Motor neuron (in vitro differentiated cells): ENCODE measurements at places on chromosomes 1 and 21.

GRCh38 chr1:154906621-154907081, 29.9 kb downstream of the PMVK start:
- ATAC-seq, result no peak

DNA sequence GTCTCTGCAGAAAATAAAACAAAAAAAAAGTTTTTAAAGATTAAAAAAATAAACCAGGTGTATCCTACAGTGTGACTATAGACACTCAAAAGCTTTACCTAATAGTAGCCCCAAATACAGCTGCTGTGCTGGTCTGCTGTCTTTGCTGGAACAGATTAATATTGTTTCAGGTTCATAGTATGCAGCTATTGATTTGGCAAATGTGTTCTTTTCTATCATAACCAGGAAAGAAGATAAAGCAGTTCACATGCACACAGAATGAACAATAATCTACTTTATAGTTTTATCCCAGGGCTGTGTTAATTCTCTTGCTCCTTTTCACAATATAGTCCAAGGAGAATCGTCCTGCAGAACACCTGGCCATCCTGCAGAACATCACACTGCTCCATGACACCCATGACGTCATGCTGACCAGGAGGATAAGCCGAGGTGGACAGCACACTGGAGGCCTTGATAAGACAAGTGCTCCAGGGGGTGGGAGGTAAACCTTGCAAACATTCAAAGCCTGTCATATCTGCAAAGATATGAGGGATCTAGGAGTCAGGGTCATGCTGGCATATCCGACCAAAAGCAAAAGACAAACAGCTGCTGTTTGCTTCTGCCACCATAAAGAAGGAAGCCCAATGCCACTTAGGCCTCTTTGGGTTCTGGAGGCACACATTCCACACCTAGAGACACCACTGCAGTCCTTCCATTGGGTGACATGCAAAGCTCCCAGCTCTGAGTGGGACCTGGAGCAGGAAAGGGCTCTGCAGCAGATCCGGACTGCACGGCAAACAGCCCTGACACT, 86.1 kb upstream of the SLC2A1 start:
- ATAC-seq, result no peak

DNA sequence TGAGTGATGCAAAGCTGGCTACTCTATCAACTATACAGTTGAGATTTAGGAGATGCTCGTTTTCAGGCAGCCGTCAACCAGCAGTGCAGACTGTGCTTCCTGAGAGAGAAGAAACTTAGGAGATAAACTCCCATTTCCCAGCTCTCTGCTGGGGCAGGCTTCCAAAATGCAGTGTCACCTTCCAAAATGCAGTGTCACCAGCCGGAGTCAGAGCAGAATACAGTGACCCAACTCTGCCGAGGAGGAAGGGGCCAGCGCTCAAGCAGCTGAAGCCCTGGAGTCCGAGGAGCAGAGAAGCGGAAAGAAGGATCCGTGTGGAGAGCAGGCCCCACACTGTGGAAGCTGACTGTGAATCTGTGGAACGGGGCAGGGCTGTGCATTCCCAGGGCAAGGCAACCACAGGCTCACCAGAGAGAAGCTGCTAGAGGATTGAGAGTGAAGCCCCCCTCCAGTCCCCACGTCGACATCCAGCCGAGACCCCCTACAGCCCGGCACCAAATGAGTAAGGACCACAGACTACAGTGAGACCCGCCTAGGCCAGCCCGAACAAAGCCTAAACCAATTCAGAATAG, 703 bp upstream of the KRTAP12-1 start:
- no peak for ATAC-seq

- no peak for ATAC-seq
Measured at GRCh38 chr21:42073145-42074099, 2.3 kb downstream of the UMODL1 start.

DNA sequence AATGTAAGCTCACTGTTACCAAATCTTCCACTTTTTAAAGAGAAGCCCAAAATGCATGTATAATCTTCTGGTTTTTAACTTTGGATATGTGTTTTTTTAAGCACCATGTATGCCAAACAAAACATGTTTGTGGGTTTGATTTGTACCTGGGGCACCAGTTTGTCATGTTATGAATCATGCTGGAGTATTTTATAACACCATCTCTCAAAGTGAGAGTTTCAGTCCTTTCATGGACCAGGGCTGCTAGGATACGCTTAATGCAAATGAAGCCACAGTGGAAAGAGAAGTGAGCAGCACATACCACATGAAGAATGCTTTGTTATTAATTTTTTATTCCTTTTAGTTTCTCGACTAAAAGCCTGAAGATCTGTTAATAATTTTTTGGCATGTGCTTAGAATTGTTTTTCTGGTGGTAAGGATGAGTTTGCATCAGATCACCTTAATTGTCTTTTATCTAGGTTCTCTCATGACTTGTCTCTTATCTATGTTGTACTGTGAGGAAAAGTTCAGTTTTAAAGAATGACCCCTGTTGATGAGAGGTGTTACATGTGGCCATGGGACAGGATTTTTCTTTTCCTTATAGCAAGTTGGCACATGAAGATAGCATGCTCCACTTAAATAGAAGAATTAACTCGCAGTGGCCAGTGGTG, 2.0 kb upstream of the RABGAP1L start:
- ATAC-seq, result no peak

GRCh38 chr1:10510520-10511493, 36.1 kb downstream of the PEX14 start:
- peak; percentile 29 for ATAC-seq

GRCh38 chr1:221620437-221621384, 121.2 kb downstream of the DUSP10 start:
- ATAC-seq, result no peak

- no peak for ATAC-seq
Measured at GRCh38 chr1:39671433-39671792, 494 bp downstream of the NT5C1A start.

- ATAC-seq, result peak; percentile 44
Measured at GRCh38 chr21:41869771-41870170, 9.4 kb downstream of the PRDM15 start.

DNA sequence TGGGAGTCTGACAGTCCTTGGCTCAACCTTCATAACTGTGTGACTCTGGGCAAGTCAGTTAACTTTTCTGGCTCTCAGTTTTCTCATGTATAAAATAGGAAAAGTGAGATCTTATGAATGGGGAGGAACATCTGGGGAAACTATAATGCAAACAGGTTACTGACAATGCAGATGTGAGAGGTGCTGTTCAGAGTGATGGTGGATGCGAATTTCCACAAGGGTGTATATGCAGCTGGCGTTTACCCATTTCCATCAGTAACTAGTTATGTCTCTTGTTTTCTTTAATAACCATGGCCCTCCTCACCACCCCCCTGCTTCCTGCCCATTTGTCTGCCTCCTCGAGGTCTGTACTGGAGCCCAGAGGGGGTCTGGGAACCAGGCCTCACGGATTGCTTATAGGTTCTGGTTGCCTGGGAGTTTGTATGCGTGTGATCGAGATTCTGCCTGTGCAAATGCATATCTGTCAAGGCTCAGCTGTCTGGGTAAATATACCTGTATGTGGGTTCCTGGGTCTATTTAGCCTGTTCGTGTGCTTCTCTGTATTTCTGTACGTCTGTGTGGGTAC, 44.4 kb downstream of the AHDC1 start:
- no peak for ATAC-seq

GRCh38 chr1:156601892-156602291, 613 bp upstream of the GPATCH4 start:
- ATAC-seq, result no peak

GRCh38 chr21:46124926-46125845, 27.3 kb downstream of the COL6A2 start:
- no peak for ATAC-seq

DNA sequence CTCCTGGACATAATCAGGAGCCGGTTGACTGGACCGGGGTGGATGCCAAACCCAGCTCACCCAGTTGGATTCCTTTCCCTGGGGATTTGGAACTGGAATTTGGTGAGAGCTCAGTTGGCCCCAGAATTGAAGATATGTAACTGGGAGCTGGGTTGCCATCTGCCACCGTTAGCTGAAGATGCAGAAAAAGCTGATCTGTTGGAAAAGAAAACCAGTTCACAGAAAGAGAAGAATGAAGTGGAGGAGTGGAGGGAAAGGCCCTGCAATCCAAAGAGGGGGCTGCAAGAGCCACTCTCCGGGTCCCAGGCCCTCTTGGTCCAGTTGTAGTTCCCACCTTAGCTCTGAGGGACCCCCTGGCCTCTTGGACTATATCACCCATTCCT, 16.0 kb downstream of the TEX35 start:
- ATAC-seq, result no peak

- no peak for ATAC-seq
Measured at GRCh38 chr1:97610748-97611147, 310.1 kb downstream of the DPYD start.

DNA sequence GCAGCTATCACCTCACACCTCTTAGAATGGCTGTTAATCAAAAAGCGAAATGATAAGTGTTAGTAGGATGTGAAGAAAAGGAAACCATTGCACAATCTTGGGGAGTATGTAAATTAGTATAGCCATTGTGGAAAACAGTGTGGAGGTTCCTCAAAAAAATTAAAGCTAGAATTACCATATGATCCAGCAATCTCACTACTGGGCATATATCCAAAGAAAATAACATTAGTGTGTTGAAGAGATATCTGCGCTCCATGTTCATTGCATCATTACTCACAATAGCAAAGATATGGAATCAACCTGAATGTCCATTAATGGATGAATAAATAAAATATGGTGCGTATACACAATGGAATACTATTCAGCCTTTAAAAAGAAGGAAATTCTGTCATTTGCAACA, 68.9 kb downstream of the SNRPE start:
- ATAC-seq, result no peak

GRCh38 chr1:93159337-93159736, 20.9 kb downstream of the TMED5 start:
- no peak for ATAC-seq

GRCh38 chr1:7420470-7421100, 350.5 kb upstream of the VAMP3 start:
- no peak for ATAC-seq
